ENCODE measurements at places on chromosomes 12 and 14. TPM values are rescaled to one million over a fixed set of nuclear protein-coding genes. Genes with fewer than 3 reads are reported as not detected.

DNA sequence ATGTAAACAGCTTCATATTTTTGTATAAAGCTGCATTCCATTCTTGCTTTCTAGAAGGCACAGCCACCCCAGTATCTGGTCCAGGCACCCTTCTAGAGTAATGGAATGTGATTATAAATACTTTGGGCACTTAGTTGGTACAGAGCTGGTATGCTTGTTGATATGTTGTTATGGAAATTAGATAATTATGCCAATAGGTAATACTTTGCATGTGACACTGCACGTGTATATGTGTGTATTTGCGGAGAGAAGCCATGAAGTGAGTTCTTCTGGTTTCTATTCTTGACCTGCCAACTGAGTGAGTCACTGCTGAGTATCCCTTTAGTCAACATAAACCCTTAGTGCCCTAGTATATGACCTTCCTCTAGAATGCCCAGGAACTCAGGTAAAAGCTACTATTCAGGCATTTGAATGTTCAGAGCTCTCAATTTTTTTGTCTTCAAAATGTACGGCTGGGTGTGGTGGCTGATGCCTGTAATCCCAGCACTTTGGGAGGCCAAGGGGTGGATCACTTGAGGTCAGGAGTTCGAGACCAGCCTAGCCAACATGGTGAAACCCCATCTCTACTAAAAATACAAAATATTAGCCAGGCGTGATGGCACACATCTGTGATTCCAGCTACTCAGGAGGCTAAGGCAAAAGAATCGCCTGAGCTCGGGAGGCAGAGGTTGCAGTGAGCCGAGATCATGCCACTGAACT, 6.2 kb upstream of the TCP11L2 start:
- no peak for DNase-seq
- H3K4me1 ChIP-seq: no peaks in the 10 kb centered on the region
- H3K4me3 ChIP-seq: no peak overlapping the region

- H3K36me3 ChIP-seq: no peaks in the 10 kb centered on the region
- H3K27me3 ChIP-seq: no peaks in the 10 kb centered on the region
- H3K4me1 ChIP-seq: no peaks in the 10 kb centered on the region
- no peak overlapping the region for H3K27ac ChIP-seq
- no peak for DNase-seq
These were observed 8.6 kb upstream of the EPS8 start for GRCh38 chr12:15797818-15798217.

The CD9 gene
- 471 TPM for total RNA-seq

- no peak within 1 kb of the TSS for H3K27ac ChIP-seq
- H3K27me3 ChIP-seq: peaks cover 22% of the 10 kb centered on the region
- no peaks in the 10 kb centered on the region for H3K36me3 ChIP-seq
- no peak for DNase-seq
- peak within 1 kb of the TSS; percentile 71 for H3K4me3 ChIP-seq
These were observed at the start of gene BMAL2 for GRCh38 chr12:27332714-27333402. Gene BMAL2 (plus strand): TSS chr12:27332836. CDS start chr12:27333073, 237 bp downstream.

- H3K27ac ChIP-seq: no peak overlapping the region
- H3K4me1 ChIP-seq: peaks cover 24% of the 10 kb centered on the region
- no peaks in the 10 kb centered on the region for H3K27me3 ChIP-seq
- H3K36me3 ChIP-seq: peaks cover 21% of the 10 kb centered on the region
- H3K4me3 ChIP-seq: no peak overlapping the region
These were observed 2.2 kb downstream of the TEDC1 start for GRCh38 chr14:105492971-105493871.

DNA sequence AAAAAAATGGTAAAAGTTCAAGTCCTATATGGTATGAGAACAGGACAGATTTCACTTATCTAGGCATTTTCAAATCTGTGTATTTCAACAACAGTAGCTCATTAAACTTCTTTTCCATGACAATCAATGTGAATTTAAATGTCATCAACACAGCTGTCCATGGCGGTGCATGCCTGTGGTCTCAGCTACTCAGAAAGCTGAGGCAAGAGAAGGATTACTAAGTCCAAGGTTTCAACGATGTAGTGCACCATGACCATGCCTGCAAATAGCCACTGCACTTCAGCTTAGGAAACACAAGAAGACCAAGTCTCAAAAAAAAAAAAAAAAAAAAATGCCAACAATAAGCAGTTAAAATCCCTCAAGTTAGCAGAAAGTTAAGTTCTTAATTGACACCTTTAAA, 214.6 kb downstream of the C12orf50 start:
- no peak for DNase-seq
- no peaks in the 10 kb centered on the region for H3K27me3 ChIP-seq
- no peak overlapping the region for H3K27ac ChIP-seq
- H3K4me1 ChIP-seq: no peaks in the 10 kb centered on the region
- no peak overlapping the region for H3K4me3 ChIP-seq

The ANO2 gene
- total RNA-seq: 23.2 TPM

The B4GALNT1 gene
- 16.3 TPM for total RNA-seq

- H3K36me3 ChIP-seq: no peaks in the 10 kb centered on the region
- no peaks in the 10 kb centered on the region for H3K27me3 ChIP-seq
- no peaks in the 10 kb centered on the region for H3K4me1 ChIP-seq
- no peak overlapping the region for H3K4me3 ChIP-seq
These were observed 79.3 kb upstream of the TSPAN11 start for GRCh38 chr12:30847259-30847658.

The SART3 gene
- 51.3 TPM for total RNA-seq

The MNAT1 gene
- total RNA-seq: 48.9 TPM

- no peak overlapping the region for H3K4me3 ChIP-seq
- H3K27ac ChIP-seq: peak overlapping the region; percentile 20
- H3K36me3 ChIP-seq: no peaks in the 10 kb centered on the region
These were observed 295.0 kb downstream of the RMST start for GRCh38 chr12:97757481-97758193.

DNA sequence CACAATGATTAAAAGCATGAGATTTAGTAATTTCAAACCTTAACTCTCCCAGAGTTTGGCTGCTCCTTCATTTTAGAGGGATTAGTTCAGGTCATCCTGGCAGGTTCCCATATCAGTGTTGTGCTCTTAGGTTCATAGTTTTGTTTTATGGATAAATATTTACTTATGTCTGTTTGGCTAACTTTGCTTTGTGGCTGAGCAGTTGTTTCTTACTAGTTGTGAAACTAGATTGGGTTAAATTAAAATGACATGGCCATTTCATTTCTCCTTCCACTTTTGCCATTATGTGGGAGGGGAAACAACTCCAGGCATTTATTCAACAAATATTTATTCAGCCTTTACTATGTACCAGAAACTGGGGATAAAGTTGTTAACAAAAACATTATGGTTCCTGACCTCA, 158.8 kb downstream of the TMTC3 start:
- no peaks in the 10 kb centered on the region for H3K27me3 ChIP-seq
- no peak overlapping the region for H3K4me3 ChIP-seq
- DNase-seq: no peak
- peaks cover 16% of the 10 kb centered on the region for H3K4me1 ChIP-seq
- no peaks in the 10 kb centered on the region for H3K36me3 ChIP-seq

GRCh38 chr12:20369305-20370013, 1.1 kb downstream of the PDE3A start:
- H3K27me3 ChIP-seq: peaks cover 20% of the 10 kb centered on the region
- peaks cover 22% of the 10 kb centered on the region for H3K4me1 ChIP-seq
- H3K27ac ChIP-seq: peak overlapping the region; percentile 86
- DNase-seq: peak; percentile 35
- H3K4me3 ChIP-seq: peak overlapping the region; percentile 66

DNA sequence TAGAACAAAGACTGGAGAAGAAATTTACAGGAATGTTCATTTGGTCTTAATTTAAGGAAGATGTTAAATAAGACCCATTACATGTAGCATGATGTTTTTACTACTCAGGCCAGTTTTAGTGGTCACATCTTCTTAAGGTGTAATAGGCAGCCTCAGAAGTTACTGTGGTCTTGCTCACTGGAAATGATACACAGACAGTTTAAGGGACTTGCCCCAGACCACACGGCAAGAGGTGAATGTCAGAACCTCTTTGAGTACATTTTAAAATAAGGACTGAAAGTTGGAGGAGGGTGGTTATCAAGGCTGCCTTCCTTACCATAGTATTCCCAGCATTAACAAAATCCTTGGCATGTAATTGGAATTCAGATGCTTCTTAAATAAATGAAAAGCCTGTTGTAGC, 37.9 kb downstream of the LRRK2 start:
- no peaks in the 10 kb centered on the region for H3K27me3 ChIP-seq
- H3K36me3 ChIP-seq: no peaks in the 10 kb centered on the region
- no peak for DNase-seq
- H3K4me1 ChIP-seq: no peaks in the 10 kb centered on the region
- H3K4me3 ChIP-seq: no peak overlapping the region
- H3K27ac ChIP-seq: peak overlapping the region; percentile 0

The TMEM63C gene
- total RNA-seq: not detected

The SAV1 gene
- 43.3 TPM for total RNA-seq
